ENCODE measurements at places on chromosomes 16 and 17. TPM values are rescaled to one million over a fixed set of nuclear protein-coding genes. Genes with fewer than 3 reads are reported as not detected.

- DNase-seq: no peak
Observed at GRCh38 chr17:55237268-55237667, 27.5 kb upstream of the HLF start.

GRCh38 chr16:46573008-46573833 lies 48.0 kb downstream of the SHCBP1 start:
- DNase-seq: no peak

GRCh38 chr17:77429369-77429968 lies 288.7 kb downstream of the SEC14L1 start:
- DNase-seq: no peak

GRCh38 chr16:73418051-73418450 lies 370.1 kb upstream of the ZFHX3 start:
- no peak for DNase-seq

GRCh38 chr17:41065829-41066624 lies at the start of gene KRTAP2-4:
Gene KRTAP2-4, minus strand, starts transcription at chr17:41065879. Its CDS starts 34 bp downstream, at chr17:41065845.
- DNase-seq: no peak

DNA sequence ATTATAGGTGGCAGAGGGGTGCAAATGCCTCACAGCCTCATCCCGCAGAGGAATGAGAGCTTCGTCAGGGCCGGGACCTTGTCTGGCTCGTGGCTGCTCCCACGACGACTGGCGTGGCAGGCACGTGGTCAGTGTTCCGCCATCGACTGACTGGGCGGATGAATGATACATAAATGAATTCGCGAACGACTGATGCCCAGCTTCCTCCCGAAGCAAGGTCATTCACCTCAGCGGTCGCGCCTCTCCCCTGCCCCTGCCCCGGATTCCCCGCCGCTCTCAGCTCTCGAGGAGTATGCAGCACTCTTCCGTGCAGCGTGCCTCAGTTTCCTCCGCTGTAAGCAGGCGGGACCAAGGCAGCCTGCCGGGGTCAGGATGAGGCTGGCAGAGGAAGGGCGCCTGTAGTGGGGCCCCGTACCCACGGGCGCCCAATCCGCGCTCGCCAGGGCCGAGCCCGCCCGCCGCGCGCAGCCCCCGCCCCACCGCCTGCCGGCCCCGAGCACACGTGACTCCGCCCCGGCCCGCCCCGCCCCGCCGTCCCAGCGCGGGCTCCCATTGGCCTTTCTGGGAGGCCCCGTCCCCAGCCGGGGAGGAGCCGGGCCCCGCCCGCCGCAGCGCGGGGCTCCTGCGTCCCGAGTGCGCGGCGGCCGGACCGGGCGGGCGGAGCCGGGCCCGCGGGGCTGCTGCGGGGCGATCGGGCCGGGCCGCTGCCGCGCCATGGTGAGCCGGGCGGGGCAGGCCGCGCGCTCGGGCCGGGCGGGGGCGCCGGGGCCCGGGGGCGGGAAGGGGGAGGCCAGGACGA lies at the start of gene SNN:
TSS of gene SNN (plus strand) at position 632 of the 799 bp plus-strand sequence. CDS start 7,605 bp downstream, outside the sequence.
- peak; percentile 95 for DNase-seq

GRCh38 chr17:9364837-9365430 lies 210.7 kb downstream of the STX8 start:
- no peak for DNase-seq

DNA sequence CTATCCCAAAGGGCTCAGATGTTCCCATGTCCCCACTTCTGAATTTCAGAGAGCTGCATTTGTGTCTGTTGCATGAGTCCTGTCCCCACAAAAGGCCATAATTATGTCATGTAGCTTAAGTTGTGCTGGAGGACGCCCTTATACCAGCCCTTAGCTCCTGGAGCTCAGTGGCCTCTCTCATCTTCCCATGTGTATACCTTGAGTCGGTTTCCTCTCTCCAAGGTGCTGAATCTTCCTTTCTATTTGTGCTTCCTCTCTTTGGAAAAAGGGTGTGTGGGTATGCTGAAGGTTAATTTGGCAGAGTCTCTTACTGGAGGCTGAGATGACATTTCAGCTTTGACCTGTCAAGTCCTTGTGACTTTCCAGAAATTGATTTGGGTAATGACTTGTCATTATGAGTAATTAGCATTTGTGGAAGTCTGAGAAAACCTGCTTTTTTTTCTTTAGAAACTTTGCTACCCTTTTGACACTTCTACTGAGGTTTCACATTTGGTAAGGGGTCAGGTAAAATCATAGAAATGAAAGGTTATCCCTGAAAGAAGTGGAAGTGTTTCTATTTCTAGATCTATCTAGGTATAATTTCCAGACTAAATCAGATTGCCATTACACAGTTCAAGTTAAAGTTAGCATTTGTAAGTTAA lies 185.4 kb downstream of the ABCC12 start:
- DNase-seq: no peak

The LPO gene
- total RNA-seq: not detected

The RSPRY1 gene
- 49.3 TPM for total RNA-seq

The IQCK gene
- 5.8 TPM for total RNA-seq

The PPP1R1B gene
- total RNA-seq: 4.5 TPM

The ZNF597 gene
- 2.3 TPM for total RNA-seq

Data from osteocyte (in vitro differentiated cells).